Kidney (tissue), 22 donors: ENCODE measurements at places on chromosomes 13 and 19. TPM values are rescaled to one million over a fixed set of nuclear protein-coding genes. Genes with fewer than 3 reads are reported as not detected.

Gene FPR1
- total RNA-seq = 16.6 TPM

Gene RFPL4AL1
- total RNA-seq = not detected

Gene GAPDHS
- not detected for total RNA-seq

Gene MAP3K10
- total RNA-seq = 17.3 TPM

Gene ZNF175
- 20.1 TPM for total RNA-seq

Gene CEACAM3
- 0.69 TPM for total RNA-seq

Gene KLK15
- total RNA-seq = not detected

Gene SIX5
- 19.4 TPM for total RNA-seq

Gene C5AR2
- 2.5 TPM for total RNA-seq

Gene FAM124A
- 3.5 TPM for total RNA-seq

Gene ADM5
- total RNA-seq = 2.1 TPM

Gene PLPPR2
- 22.5 TPM for total RNA-seq

Gene IZUMO2
- total RNA-seq = not detected

Gene BEST2
- total RNA-seq = not detected

Gene PRDX2
- 171 TPM for total RNA-seq

Gene CAMSAP3
- 18.5 TPM for total RNA-seq

Gene SELENOV
- total RNA-seq = not detected

Gene NDUFA11
- 200 TPM for total RNA-seq

Gene ZNF580
- 56.8 TPM for total RNA-seq

Gene CD22
- 15.4 TPM for total RNA-seq

Gene ZNF471
- total RNA-seq = 9.3 TPM

Gene CCDC9
- 49.0 TPM for total RNA-seq
